ENCODE measurements at places on chromosomes 4 and X. TPM values are rescaled to one million over a fixed set of nuclear protein-coding genes. Genes with fewer than 3 reads are reported as not detected.

The RIPPLY1 gene
- not detected for total RNA-seq

The HSFX2 gene
- total RNA-seq: not detected

DNA sequence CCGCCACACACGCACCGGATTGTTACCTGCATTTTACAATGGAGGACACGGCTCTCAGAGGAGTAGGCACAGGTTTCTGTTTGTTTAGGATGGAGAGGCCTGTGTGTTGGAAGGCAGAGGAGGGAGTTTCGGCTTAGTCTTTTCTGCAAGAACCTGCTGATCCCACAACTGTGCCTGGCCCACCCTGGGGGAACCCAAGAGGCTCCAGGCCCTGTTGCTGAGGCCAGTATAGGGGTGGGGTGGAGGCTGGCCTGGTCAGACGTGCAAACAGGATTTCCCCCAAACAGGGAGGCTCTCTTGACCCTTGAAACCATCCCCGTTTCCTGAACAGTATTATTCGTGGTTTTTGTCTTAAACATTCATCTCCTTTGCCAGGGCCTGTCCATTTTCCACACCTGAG, 772 bp upstream of the SLC49A3 start:
- DNase-seq: no peak

DNA sequence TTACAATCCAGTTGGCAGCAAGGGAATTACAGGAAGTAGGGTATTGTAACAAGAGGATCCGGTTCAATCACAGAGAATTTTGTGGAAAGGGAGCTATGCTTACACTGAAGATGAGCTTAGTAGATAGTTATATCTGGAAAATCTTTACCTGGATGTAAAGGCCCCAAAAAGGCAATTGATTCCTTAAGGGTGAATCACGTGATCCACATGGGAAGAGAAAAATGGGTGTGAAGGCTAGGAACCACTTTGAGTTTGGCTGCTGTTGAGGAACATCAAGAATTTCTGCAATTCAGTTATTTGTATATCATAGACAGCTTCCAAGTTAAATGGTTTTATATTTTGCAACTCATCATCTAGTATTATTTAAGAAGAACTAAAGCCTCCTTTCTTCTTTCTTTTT, 194.0 kb upstream of the ARHGAP24 start:
- no peak for DNase-seq

DNA sequence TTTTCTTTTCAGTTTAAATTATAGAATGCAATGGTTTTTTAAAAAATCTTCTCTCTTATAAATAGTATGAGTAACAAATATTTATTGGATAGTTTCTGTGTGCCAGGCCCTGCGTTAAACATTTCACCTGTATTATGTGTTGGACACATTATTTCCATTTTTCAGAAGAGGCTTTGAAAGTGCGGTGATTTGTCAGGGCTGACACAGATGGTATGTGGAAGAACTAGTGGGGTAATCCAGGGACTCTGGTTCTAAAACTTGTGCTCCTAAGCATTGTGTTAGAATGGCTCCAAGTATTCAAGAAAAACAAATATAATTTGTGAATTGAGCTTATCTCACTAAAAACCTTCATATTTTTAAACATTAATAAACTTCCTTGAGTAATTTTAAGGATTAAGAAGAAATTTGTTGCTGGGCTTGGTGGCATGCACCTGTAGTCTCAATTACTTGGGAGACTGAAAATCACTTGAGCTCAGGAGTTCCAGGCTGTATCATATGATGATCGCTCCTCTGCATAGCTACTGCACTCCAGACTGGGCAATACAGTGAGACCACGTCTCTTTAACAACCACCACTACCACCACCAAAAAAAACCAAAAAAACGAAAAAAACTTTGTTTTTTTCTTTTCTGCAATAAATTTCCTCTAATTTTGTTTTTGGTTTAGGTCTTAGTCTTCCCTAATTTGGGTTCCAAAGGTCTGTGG, 40.0 kb downstream of the RAPGEF2 start:
- DNase-seq: no peak

DNA sequence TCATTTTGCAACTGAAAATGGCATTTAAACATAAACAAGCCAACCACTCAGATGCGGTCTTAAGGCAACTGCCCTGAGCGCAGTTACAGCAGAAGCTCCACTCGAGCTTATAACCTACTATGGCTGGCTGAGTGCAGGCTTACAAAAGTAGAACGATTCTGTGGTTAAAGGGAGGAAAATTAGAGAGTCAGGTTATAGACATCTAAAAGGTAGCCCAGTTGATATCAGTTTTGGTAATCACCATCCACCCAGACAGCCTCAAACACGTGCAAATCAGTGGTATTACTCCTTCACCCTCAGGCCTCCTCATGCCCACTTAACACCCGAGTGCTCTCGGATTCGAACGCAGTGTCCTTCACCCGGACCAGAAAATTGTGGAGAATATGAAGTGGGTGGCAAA, 3.1 kb downstream of the LEF1 start:
- DNase-seq: no peak

The PAGE5 gene
- not detected for total RNA-seq

The FAM9C gene
- total RNA-seq: not detected

DNA sequence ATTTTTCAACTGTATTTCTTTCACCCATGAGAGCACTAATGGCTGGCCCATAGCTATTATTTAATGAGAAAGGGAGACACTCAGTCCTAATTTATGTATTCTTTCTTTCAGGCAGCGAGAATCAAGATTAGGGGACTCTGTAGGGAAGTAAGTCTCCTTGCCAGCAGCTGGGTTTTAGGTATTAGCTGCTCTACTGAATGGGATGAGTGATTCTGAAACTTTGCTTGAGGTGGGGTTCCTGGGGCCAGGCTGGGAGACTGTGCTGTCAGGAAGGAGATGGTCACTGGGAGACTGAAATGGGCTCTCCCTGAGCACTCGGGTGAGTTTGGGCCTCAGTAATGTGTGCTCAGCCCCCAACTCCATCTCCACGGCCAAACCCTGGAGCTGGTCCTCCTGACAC, 78.7 kb downstream of the LNX1 start:
- no peak for DNase-seq

DNA sequence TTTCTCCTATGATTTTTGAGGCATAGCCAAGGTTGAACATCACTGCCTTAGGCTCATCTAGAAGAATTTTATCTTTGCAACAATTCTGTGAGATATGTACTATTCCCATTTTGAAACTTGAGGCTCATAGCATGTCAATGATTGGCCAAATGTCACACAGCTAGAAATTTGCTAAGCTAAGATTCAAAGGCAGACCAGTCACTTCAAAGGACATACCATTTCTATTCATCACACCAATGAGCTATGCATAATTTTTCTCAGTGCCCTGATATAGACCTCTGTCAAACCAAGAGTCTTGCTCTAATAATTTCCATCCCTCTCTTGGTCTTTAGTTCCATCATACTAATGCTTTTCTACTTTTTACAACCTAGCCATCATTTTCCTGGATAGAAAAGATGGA, 27.6 kb upstream of the SERTM2 start:
- DNase-seq: no peak

The UBA1 gene
- 224 TPM for total RNA-seq

DNA sequence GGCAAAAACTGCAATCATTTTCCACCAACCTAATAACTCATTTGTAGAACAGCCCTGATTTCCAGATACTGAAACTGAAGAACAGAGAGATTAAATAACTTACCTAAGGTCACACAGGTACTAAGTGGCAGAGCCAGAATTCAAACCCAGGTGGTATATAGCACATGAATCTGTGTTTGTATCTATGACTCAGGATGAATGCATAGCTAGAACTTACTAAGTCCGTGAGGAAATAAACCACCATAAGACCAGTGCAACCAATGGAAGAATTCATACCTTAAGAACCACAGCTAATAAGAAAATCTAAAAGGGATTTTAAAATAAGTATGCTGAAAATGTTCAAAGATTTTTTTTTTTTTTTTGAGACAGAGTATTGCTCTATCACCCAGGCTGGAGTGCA, 1.5 kb upstream of the PLAC1 start:
- DNase-seq: no peak

DNA sequence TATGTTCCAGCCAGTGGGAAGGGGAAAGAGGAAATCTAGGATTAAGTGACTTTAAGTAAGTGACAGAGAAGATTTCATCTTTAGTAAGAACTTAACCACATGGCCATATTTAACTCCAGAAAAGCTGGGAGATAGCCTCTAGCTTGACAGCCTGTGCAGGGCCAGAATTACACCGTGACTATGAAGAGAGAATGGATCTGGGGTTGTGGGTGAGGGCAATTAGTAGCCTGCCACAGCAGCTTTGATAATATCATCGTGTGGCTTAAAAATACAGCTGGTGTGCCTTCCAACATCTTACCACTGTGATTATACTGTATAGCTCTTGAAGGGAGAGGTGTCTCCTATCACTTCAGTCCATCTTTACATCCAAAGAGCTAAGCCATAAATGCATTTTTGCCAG, 57.6 kb upstream of the TBC1D9 start:
- DNase-seq: no peak

The MYOZ2 gene
- total RNA-seq: not detected

The SHOX gene
- total RNA-seq: not detected

The SLC26A1 gene
- total RNA-seq: 0.27 TPM

DNA sequence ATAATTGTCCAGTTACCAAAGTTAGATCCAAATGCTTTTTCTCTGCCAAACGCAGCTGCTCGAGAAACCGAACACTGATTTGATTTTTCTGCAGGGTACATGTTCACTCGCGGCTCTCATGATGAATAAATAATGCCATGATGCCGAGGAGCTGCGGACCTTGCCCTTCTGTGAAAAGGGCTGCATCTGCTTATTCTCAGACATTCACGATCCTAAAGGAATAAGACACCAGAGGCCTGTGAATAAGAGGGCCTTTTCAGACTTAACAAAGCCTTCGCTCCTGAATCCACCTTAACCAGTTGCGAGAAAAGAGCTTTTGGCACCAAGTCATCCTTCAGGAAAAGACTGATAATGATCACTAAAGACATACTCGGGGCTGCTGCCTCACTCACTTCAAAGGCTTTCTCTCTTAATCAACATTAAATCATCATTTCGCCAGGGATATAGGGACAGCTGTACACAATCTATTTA, 147.5 kb downstream of the FBXO8 start:
- no peak for DNase-seq

GRCh38 chr4:147117431-147117830, 171.8 kb upstream of the TTC29 start:
- no peak for DNase-seq

GRCh38 chr4:47619691-47620090, 134.6 kb downstream of the ATP10D start:
- DNase-seq: no peak

GRCh38 chr4:143391895-143392294, 55.2 kb downstream of the GAB1 start:
- no peak for DNase-seq

- no peak for DNase-seq
Measured at GRCh38 chr4:477686-478085, 21.3 kb downstream of the ZNF721 start.

DNA sequence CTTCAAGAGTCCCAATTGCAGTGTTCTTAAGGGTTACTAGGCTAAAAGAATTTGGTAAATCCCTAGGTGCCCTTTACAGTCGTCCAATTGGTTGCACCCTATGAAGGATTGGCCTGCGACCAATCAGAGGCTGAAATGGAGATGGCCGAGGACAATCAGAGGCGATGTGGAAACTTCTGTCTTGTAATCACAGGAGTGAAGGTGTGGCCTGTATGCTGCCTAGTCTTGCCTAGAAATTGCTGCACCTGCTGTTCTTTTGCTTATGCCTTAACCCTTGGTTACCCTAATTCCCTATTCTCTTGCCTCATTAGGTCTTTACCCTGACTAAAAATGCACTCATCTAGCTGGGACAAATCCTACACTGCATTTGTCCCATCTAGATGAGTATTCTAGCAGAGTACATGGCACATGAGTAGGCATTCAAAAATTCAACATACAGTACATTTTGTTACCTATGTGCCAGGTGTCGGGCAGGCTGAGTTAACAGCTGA, 1.0 kb upstream of the DCK start:
- no peak for DNase-seq

The HSD17B13 gene
- 0.27 TPM for total RNA-seq

DNA sequence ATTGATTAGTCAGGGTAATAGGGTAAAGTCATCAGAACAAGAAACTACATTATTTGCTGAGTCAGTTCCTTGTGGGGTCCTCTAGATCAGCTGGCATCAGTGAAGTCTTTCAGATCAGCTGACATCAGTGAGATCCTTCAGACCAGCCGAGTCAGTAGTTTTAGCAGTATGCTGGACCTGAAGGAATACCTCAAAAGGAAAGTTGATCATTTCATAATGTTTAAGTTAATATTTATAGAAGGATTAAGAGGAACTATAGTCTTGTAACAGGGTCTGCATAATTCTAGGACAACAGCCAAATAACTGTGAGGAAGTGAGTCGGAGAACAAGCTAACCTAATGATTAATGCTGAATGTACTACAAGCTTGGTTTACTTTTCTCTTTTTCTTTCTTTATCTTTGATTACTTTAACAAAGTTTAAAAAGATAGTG, 958 bp upstream of the UGT2B7 start:
- no peak for DNase-seq

The PGAM4 gene
- not detected for total RNA-seq

DNA sequence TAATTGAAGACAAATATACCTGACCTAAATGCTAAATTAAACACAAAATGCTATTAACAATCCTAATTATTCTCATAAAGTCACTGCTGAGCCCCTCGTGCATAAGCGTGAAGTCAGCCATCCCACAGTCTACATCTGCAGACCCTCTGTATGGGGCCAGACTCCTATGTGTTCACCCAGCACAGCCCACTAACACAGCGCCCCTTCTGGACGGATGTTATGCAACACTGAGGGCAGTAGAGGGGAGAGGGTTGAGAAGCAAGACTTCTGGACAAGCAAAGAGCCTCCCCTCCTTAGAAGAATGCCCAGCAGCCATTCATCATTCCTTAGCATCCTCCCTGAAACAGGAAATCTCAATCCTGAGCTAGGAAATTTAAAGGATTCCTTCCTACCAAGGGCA, 7.9 kb downstream of the TRPC3 start:
- no peak for DNase-seq

DNA sequence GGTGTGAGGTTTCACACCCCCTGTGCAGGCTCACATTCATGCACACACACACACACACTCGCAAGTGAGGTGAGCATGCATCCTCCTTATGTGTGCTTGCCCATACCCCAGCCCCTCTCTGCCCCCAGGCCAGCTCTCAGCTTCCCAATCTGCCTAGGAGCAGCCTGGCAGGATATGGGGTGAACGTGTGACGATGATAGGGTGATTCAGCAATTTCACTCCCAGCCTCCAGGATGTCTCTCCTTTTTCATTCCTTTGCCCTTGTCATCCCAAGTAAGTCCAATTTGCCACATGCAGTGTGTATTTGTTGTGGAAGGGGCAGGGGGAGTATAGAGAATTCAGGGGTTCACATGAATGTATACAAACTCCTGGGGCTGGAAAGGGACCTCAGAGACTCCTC, 7.2 kb downstream of the STARD8 start:
- no peak for DNase-seq

GRCh38 chrX:56219700-56220099, 12.5 kb upstream of the KLF8 start:
- DNase-seq: no peak
